ENCODE measurements at places on chromosomes 16 and 17. TPM values are rescaled to one million over a fixed set of nuclear protein-coding genes. Genes with fewer than 3 reads are reported as not detected.

OR1A2 gene
- total RNA-seq = not detected

SHISA9 gene
- total RNA-seq = not detected

IL34 gene
- total RNA-seq = 0.72 TPM

PLCD3 gene
- total RNA-seq = 148 TPM

SLC2A4 gene
- total RNA-seq = 0.27 TPM

IRX5 gene
- total RNA-seq = 1.9 TPM

ARSG gene
- 1.6 TPM for total RNA-seq

ITGAL gene
- 0.16 TPM for total RNA-seq

GPR142 gene
- not detected for total RNA-seq

KRTAP1-1 gene
- total RNA-seq = not detected
